Activated naive CD8-positive, alpha-beta T cell treated with anti-CD3 and anti-CD28 coated beads for 36 hours (primary cell): ENCODE measurements at places on chromosomes 12 and 14. TPM values are rescaled to one million over a fixed set of nuclear protein-coding genes. Genes with fewer than 3 reads are reported as not detected.

DNA sequence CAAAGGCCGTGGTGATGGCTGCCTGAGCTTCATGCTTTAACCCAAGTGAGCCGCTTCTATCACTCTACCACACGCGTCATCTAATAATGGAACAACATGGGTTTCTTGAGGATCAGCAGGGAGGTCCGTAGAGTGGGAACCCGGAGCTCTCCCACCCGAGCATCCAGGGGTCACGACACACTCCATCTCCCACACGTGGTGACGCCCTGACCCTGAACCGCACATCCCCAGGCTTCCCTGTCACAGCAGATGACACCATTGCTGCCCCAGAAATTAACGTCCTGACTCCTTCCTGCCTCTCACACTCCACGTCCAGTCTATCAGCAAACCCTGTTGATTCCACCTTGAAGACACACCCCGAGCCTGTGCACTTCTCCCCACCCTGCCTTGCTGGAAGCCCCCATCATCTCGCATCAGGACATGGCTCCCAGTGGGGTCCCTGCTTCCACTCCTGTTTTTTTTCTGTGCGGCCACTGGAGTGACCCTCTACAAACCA, 163.2 kb downstream of the PIWIL1 start:
- no peak for DNase-seq

GRCh38 chr12:31959701-31960391, 631 bp downstream of the RESF1 start:
- DNase-seq = peak; percentile 46

- DNase-seq = no peak
Measured at GRCh38 chr14:101465795-101466448, 95.4 kb upstream of the DIO3 start.

- DNase-seq = no peak
Measured at GRCh38 chr12:2138871-2139308, 86.1 kb downstream of the CACNA1C start.

DNA sequence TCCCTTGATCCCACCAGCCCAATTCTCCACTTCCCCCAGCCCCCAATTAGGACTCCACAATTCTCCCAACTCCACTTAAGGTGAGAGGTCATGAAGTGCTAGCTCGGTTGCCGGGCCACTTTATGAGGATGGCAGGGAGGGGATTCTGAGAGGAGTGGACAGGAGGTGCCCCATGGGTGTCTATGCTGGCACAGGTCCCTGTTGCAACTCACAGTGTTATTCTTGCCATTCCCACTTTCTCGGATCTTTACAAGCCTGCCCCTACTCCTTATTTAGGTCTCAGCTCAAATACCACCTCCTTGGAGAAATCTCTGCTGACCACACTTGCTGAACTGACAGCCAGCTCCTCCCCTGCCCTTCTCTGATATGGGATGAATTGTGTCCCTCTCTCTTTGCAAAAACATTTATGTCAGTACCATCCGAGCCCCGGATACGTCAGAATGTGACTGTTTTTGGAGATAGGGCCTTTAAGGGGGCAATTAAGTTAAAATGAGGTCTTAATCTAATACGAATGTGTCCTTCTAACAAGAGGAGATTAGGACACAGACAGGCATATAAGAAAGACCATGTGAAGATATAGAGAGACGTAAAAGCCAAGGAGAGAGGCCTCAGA, 4.2 kb upstream of the LGALS3 start:
- no peak for DNase-seq

GRCh38 chr14:76976240-76977005, 52.1 kb downstream of the IRF2BPL start:
- no peak for DNase-seq

SIX4 gene
- 0.04 TPM for total RNA-seq

- DNase-seq = no peak
Measured at GRCh38 chr14:64092940-64093339, 201.2 kb downstream of the ESR2 start.

CD163 gene
- not detected for total RNA-seq

COCH gene
- 6.4 TPM for total RNA-seq
